T-helper 17 cell (primary cell): ENCODE measurements at places on chromosomes 1 and 21. TPM values are rescaled to one million over a fixed set of nuclear protein-coding genes. Genes with fewer than 3 reads are reported as not detected.

- DNase-seq = no peak
These were observed 175.7 kb upstream of the COL11A1 start for GRCh38 chr1:103283841-103284669.

CFAP57 gene
- not detected for total RNA-seq

RPE65 gene
- total RNA-seq = not detected

GRCh38 chr1:80365359-80366021 lies 1359.0 kb upstream of the ADGRL4 start:
- no peak for DNase-seq

- no peak for DNase-seq
These were observed 66.4 kb downstream of the CHD5 start for GRCh38 chr1:6113745-6114144.

MASP2 gene
- 0.30 TPM for total RNA-seq
